ENCODE measurements at places on chromosomes 1 and 21.
A peak's percentile ranks its signal among the peaks of the same experiment; 100 is the strongest.

DNA sequence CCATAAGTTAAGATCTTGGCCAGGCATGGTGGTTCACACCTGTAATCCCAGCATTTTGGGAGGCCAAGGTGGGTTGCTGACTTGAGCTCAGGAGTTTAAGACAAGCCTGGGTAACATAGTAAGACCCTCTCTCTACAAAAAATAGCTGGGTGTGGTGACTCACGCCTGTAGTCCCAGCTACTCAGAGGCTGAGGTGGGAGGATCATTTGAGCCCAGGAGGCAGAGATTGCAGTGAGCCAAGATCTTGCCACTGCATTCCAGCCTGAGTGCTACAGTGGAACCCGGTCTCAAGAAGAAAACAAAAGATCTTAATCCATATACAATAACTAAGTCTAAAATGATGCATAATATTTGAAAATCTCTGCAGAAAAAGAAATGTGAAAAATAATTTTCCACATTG lies 165.5 kb upstream of the NR5A2 start:
- DNase-seq, result no peak

DNA sequence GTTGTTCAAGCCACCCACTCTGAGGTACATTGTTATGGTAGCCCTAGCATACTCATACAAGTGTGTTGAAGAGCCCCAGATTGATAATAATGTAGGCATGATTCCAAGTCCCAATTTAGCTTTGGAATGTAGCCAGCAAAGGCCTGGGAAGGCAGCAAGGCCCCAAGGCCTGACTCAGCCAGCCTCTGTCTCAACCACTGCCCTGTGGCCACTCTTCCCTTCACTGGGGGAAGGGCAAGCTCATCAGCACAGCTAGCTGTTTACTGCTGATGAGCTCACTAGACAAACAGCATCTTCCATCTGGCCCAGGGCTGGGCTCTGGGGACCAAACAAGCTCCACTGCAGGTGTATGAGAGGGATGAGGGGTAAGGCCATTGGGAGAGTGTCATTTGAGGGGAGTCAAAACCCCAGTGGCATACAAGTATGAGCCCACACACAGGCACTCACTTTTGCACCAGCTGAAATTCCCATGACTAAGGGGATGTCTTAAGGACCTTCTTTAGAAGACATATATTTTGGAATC lies 2.2 kb upstream of the IRF6 start:
- peak; percentile 98 for DNase-seq

- peak; percentile 3 for DNase-seq
Observed at GRCh38 chr1:32969566-32969965, 5.0 kb upstream of the RNF19B start.

DNA sequence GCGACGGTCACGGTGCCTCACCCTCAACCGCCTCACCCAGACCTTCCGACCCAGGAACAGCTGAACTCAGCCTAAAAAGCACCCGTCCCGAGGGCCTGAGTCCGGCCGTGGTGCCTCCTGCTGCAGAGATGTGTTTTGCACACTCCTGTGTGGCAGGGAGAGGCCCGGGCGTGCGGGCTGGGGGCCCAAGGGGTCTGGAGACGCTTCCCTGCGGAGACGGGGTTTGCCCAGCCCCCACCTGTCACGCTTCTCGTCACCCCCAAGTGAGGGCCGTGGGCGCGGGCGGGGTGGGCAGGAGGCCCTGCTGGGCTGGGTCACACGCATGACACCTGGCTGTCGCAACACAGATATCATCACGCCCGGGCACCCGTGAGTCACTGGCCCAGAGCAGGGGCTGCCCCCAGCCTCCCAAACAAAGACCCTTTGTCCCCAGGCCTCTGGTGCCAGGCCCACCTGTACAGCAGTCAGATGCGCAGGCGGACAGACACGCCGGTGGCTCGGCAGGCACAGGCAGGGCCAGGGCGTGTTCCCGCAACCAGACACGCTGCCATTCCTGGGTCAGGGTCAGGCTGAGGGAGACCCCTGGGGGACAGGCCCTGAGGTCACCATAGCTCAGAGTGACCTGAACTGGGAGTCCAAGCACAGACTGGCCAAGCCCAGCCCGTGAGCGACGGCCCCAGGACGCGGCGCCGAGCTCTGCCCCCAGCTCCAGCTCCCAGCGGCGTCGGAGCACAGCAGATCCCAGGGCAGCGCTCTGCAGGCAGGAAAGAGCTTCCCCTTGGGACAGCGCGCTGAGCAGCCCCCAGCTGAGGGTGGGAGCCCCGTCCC lies 6.1 kb downstream of the B3GALT6 start:
- DNase-seq, result no peak

- DNase-seq, result no peak
Observed at GRCh38 chr1:88528792-88529191, 155.3 kb upstream of the PKN2 start.

- DNase-seq, result no peak
Observed at GRCh38 chr1:47190509-47190855, 646 bp upstream of the PDZK1IP1 start.

GRCh38 chr1:234553240-234554188 lies 56.5 kb downstream of the IRF2BP2 start:
- DNase-seq, result no peak

DNA sequence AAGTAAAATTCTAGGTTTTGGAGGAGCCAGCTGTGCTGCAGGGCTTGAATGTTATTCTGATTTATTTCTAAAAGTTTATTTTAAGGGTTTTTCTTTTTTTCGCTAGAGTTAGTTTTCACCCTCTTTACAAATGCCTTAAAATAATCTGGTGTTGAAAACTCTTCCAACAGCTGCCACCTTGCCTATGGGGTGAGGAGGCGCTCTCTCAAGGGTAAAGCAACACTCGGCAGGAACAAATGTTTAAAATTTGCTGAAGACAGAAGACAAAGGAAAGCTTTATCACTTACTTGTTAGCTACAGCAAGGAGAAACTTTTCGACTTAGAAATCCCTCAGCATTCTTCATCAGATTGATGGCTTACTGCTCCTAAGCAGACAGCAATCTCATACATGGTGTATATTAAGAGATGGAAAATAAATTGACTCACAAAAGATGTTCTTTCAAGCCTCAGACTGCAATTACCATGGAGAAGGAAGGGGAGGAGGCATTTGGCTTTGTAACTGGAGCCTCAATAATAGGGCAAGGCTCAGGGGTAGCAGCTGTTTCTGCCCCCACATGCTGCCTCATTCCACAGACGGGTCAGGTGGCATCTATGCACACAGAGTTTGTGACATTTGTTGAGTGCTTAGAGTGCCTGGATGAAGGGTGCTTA lies 79.8 kb upstream of the RALGPS2 start:
- peak; percentile 34 for DNase-seq

GRCh38 chr1:208242146-208242545 lies 2.0 kb downstream of the PLXNA2 start:
- DNase-seq, result no peak

- DNase-seq, result no peak
Observed at GRCh38 chr1:182549346-182549745, 39.7 kb downstream of the RNASEL start.

- no peak for DNase-seq
Observed at GRCh38 chr1:234512451-234512861, 33.5 kb upstream of the TARBP1 start.

DNA sequence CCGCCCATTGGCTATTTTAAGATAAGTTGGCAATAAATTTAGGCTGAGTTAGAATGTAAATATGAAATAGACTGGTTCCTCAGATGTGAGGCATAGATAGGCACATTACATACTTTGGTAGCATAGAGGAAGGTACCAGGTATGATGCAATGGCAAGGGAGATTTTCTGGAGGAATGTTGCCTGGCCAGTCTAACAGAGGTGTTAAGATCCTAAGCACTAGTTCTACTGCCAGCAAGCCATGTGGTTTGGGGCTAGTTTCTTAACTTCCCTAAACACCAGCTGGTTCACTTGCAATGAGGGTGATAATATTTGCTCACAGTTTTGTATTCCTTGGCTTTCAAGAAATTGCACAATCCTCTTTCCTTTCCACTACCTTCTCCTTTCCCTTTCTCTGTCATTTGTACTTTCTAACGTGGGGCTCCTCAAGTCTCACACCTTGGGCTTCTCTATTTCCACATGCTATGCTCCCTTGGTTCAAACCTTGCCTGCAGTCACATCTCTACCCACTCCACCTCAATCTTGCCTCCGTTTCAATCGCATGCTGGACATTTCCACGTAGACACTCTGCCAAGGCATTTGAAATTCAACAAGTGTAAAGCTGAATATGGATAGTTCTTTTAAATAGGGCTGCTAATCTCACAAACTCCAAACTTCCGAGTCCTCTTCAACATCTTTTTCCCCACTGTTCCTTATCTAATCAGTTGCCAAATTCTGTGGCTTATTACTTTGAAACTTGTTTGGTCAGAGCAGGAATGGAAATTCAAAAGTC lies 4.7 kb upstream of the CD55 start:
- DNase-seq, result no peak

GRCh38 chr1:214236477-214236876 lies 44.5 kb upstream of the SMYD2 start:
- DNase-seq, result peak; percentile 37

DNA sequence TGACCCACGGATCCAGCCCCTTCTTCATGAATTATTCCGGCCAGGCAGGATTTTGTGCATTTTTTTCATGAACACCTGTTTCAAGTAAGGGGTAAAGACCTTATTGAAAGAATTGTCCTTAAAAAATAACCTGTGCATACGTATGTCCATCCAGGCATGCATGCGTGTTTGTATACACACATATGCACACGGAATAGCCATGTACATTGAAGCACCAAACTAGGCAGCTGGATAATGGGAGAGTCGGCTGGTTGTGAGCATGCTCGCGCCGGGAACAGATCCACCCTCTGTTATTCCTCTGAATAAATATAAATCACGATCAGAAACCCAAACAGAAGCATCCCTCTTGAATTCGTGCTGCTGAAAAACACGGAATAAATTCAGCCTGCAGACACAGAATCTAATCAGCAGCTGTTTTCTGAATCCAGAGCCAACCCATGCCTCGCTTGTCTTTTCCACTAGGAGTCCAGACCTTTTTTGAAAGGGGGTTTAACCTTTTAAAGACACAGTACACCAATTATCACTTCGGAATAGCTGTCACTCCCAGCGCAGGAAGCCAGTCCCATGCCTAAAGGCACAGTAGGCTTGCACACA lies at the start of gene HIVEP3:
TSS of gene HIVEP3 (minus strand) at position 473 of the 594 bp plus-strand sequence.
- peak; percentile 83 for DNase-seq

- no peak for DNase-seq
Observed at GRCh38 chr1:221837896-221838295, 96.0 kb upstream of the DUSP10 start.

GRCh38 chr1:26959722-26960624 lies at the start of gene KDF1:
Gene KDF1, minus strand, starts transcription at chr1:26960468. Its CDS starts 8,088 bp downstream, at chr1:26952380.
- DNase-seq, result peak; percentile 91

DNA sequence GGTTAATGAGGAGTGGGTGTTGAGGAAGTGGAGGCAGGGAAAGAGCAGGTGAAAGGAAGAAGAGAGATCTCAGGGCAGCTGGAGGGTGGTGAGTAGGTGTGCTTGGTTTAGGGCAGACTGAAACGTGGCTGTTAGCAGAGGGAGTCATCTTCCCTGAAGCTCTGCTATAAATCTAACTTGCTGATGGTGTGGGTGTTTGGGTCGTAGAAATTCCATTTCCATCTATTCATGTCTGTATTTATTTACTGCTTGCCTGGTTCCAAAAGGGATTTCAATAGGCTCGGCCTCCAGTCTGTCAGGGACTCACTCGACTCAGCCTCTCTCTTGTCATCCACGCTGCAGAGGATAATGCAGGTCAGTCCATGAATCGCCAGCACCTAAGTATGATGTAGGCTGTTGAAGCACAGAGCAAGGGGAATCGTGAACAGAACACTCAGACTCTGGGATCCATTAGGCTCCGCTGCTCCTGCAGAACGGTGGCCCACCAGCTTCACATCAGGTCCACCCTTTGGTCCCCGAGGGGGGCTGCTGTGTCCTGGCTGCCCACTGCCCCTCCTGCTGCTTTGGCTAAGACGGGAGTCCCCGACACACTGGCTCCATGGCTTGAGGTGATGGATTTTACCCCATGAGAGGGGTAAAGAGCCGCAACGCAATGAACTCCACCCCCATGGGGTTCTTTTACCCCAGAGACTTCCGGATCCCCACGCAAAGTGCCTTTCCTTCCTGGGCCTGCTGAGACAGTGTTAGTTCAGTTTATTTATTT lies 156.2 kb downstream of the RHOU start:
- no peak for DNase-seq

GRCh38 chr1:39973503-39974135 lies 18.7 kb downstream of the MFSD2A start:
- peak; percentile 62 for DNase-seq

Measured in NCI-H69 (cell line).